ENCODE measurements at places on chromosomes 12 and 14.

DNA sequence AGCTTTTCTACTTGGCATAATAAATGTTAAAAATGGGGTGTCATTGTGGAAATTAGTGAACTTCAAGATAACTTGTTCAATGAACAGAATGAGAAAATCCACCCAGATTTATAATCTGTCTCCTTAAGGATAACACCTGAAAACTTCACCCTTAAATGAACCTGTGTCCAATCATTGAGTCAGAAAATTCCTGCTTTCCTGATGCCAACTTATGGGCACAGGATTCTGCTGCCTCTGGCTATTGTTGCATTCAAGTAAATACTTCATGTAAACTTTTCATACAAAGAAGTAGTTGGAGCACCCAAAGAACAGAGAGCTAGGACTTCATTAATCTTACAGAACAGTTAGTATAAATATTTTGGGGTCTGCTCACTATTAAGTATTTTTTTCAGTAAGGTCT, 98.9 kb upstream of the PLEKHA5 start:
- no peak for DNase-seq

- DNase-seq: no peak
Measured at GRCh38 chr14:101407328-101407727, 154.0 kb upstream of the DIO3 start.

DNA sequence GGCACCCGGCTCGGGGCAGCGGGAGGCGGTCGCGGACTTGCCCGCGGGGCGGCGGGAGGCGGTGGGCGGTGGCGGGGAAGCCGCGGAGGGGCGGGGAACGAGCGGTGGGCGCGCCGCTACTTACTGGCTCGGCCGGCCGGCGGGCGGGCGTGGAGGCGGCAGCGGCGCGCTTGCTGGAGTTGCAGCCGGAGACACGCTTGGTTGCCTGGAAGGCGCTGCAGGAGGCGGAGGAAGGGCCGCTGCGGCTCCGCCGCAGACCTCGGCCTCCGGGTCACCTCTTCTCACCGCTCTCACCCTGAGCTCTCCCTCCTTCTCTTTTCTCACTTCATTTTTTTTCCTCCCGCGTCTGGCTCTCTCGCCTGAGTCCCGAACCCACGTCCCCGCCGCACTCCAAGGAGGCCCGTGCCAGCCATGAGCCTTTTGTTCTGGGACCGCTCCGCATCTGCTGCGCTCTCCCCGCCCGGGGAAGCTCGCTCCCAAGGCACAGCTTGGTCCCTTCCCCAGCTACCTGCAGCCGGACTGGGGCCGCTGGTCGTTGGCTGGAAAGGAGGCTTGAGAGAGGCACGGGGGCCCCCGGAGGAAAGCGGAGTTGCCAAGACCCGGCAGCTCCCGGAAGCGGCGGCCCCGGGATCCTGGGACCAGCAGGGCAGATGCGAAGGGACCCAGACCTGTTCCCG, 592 bp upstream of the KCNK10 start:
- DNase-seq: no peak

- no peak for DNase-seq
Measured at GRCh38 chr14:81669308-81669707, 135.7 kb upstream of the SEL1L start.

GRCh38 chr12:93612776-93613175, 40.3 kb downstream of the SOCS2 start:
- DNase-seq: no peak

DNA sequence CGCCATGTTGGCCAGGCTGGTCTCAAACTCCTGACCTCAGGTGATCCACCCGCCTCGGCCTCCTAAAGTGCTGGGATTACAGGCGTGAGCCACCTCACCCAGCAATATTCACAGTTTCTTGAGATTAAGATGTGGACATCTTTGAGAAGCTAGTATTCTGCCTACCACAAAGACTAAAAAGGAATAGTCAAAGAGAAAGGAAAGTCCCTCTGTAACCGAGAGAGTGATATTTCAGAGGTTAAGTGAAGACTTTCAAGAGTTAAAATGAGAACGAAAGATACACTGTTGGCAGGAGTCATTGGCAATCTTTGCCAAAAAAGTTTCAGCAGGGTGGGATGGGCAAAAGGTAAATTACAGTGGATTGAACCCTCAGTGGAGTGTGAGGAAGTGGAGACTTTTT, 15.6 kb downstream of the DGKA start:
- DNase-seq: no peak

DNA sequence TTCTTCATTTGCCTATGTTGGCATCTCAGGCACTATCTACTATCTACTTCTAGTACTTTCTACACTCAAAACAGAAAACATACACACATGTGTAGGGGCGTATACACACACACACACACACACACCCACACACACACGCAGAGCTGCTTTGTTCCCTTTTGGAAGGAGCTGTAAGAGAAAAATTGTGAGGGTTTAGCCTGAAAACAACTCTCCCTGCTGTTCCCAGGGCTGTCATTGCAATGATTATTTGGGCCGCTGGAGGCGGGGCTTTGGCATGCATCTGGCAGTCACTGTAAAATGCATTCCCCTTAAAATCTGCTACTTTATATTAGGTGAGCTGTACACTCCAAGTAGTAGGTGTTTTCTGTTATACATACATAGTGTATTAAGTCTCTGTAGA, 29.1 kb upstream of the SLC38A2 start:
- no peak for DNase-seq

DNA sequence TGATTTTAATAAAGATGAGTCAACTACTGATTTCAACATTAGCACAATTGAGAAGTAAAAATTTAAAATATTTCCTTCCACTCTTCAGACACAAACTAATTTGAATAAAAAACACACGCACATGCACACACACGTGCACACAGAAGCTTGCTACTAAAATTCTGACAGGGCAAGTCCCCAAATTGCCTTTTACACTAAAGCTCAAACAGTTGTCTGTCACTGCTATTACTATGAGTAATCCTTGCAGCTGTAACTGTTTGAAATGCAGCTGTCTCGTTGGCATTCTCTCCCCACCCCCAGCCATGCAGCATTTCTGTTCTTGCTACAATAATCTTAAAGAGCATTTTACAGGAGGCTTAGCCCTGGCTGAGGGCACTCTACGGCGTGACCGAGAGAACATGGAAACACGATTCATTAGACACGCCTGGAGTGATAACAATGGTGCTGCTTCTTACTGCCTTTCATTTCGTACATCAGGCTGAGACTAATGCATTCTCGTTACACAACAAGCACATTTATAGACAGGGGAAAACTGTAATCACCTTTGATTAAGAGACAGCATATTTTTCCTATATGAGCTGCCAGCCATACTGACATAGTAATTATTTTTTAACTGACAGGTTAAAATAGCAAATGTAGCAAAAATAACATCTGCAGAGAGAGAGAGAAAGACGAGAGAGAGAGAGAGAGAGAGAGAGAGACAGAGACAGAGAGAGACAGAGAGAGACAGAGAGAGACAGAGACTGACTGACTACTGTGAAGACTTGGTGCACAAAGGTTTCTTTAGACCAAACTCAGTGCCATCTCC, 153.8 kb downstream of the MED13L start:
- peak; percentile 93 for DNase-seq

- DNase-seq: no peak
Measured at GRCh38 chr14:54498095-54498531, 9.3 kb upstream of the GMFB start.

DNA sequence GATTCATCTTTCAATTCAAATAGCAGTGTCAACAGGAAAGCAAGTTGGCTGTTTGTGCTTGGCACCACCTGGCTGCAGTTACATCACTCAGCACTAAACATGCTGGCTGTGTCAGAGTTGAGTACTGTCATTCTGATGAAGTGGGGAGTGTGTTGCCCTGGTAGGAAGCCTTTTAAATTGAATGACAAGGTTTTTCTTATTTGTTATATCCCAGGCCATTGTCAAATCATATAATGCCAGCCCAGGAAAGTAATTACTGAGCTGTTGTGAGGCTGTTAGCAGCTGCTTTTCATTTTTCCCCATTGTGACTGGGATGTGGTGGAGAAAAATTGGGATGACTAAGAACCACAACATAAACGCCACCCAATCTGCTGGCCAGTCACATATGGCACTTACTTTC, 106.5 kb upstream of the PRKD1 start:
- DNase-seq: no peak

DNA sequence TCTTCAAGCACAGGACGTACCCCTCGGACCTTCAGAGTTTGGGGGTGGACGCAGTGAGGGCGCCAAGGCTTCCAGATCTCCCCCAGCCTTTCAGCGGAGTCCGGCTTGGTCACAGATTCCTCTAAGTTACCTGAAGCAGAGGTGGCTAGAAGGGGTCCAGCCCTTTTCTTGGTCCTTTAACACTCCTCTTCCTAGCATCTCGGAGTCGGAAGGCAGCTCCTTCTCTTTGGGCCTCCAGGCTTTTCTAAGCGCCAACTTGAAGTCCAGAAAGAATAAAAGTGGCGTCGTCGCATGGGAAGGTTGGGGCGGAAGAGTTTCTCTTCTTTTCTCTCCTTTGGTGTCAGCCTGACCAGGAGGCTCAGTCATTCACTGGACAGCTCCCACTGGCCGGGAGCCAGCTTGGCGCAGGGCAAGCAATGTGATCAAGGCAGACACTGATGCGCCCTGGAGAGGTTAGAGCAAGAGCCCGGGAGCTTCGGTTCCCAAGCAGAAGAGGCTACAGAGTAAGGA, 9.6 kb downstream of the OR6S1 start:
- no peak for DNase-seq

DNA sequence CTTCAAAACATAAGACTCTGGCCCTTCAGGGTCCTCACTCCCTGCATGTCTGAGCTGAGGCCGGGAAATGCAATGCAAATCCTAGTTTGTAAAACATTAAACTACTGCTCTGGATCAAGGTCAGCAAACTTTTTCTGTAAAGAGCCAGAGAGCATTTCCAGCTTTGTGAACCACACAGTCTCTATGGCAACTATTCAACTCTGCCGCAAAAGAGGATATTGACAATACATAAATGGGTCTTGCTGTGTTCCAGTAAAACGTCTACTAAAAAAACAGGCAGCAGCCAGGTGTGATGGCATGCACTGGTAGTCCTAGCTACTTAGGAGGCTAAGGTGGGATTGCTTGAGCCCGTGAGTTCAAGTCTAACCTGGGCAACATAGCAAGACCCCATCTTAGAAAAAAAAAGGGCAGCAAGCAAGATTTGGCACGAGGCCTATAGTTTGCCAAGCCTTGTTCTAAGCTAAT, 22.3 kb downstream of the DDX24 start:
- no peak for DNase-seq

DNA sequence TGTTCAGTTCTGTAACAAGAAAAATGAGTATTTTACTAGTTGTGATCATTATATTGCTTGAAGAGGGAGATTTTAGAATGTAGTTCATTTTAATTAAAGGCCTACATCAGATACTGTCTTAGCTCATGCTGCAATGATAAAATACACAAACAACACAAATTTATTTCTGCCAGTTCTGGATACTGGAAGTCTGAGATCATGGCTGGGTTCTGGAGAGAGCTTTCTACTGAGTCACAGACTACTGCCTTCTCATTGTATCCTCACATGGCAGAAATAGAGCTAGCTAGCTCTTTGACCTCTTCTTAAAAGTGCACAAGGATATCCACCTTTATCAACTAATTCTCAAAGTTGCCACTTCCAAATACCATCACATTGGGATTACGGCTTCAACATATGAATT, 53.8 kb downstream of the MIS18BP1 start:
- DNase-seq: no peak

- DNase-seq: peak; percentile 43
Measured at GRCh38 chr14:100677554-100678468, 48.9 kb upstream of the DLK1 start.

DNA sequence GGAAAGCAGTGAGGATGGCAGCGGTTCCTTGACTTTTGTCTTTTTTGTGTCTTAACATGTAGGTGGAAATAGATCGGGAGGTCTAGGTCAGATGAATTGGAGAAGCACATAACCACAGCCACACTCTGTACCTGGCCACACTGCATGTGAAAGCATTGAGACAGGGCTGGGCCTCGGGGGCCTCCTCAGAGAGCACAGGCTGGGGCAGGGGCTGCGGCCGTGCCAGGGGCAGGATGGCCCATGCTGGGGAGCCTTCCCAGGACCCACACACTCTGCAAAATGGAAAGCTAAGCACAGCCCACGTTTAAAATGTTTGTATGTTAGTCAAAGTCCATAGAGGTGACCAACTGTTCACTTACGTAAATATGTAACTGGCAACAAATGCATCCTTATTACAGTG, 76.7 kb downstream of the PIWIL1 start:
- no peak for DNase-seq

DNA sequence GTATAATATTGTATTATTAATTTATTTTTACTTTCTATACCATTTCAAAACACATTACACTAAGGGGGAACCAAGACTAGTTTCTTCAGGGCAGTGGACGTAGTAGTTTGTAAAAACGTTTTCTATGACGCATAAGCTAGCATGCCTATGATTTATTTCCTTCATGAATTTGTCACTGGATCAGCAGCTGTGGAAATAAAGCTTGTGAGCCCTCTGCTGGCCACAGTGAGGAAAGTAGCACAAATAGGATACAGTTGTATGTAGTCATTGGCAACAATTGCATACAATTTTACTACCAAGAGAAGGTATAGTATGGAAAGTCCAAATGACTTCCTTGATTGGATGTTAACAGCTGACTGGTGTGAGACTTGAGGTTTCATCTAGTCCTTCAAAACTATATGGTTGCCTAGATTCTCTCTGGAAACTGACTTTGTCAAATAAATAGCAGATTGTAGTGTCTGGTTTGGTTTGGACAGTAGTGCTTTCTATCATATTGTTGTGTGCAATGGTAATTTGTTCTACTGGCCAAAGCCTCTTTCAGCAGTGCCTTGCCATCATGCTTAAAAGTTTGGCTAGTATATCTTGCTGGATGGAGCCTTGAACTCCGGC, 24.3 kb upstream of the PLEKHD1 start:
- peak; percentile 77 for DNase-seq

DNA sequence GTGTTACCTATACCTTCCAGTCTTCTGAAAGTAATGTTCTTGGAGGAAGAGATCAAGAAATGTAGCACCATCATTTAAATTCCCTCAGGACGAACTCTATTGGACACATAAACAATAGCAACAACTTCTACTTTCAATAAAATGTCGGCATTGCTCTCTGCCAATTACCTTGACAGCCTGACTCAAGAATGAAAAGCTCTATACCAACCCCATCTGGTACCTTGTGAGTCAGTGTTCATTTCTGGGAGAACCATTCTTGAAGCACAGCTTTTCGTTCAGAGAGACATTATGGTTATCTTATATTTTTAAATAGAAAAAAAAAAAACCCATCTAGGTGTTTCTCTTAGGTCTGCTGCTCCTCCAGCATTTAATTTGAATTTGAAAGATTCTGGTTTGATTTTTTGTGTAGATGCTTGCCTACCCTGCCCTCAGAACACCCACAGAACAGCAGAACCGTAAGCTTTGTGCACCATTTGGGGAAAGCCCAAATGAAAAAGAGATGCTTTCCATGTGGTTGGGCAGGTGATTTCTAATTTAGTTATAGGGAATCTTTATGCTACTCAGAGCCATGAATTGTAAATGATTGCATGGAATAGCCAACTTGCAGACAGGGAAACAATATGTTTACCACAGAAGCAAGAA, 156.0 kb downstream of the SAMD4A start:
- no peak for DNase-seq

GRCh38 chr12:41794336-41794735, 350.3 kb downstream of the GXYLT1 start:
- DNase-seq: no peak
